ENCODE measurements at places on chromosomes 12 and 14. TPM values are rescaled to one million over a fixed set of nuclear protein-coding genes. Genes with fewer than 3 reads are reported as not detected.

Gene GLIPR1L1
- not detected for total RNA-seq

Gene TTC6
- not detected for total RNA-seq

Gene FOXN4
- not detected for total RNA-seq

Gene SLCO1B1
- not detected for total RNA-seq

Gene PRH2
- not detected for total RNA-seq

Gene CMTM5
- not detected for total RNA-seq

DNA sequence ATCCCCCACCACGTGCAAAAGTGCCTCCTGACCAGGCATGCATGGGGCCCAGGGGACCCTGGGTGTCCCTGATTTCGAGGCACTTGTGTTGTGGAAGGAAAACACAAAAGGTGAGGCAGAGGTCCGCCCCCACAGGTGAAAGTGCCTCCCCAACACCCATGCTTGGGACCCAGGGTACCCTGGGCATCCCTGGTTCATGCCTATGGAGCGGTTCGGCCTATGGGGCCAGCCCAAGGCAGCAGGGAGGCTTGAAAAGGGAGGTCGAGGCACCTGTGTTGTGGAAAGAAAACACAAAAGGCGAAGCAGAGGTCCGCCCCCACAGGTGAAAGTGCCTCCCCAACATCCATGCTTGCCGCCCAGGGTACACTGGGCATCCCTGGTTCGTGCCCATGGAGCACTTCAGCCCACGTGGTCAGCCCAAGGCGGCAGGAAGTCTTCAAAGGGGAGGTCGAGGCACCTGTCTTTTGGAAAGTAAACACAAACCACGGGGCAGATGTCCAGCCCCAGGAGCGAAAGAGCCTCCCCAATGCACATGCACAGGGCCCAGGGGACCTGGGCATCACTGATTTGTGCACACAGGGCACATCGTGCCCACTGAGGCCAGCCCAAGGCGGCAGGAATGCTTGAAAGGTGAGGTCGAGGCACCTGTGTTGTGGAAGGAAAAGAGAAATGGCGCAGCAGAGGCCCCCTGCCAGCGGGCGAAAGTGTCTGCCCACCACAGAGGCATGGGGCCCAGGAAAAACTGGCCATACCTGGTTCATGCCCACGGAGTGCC lies 375.5 kb downstream of the ALG10 start:
- DNase-seq, result no peak
- no peak overlapping the region for H3K27ac ChIP-seq
- H3K4me1 ChIP-seq, result no peaks in the 10 kb centered on the region
- H3K4me3 ChIP-seq, result no peak overlapping the region
- no peaks in the 10 kb centered on the region for H3K27me3 ChIP-seq

DNA sequence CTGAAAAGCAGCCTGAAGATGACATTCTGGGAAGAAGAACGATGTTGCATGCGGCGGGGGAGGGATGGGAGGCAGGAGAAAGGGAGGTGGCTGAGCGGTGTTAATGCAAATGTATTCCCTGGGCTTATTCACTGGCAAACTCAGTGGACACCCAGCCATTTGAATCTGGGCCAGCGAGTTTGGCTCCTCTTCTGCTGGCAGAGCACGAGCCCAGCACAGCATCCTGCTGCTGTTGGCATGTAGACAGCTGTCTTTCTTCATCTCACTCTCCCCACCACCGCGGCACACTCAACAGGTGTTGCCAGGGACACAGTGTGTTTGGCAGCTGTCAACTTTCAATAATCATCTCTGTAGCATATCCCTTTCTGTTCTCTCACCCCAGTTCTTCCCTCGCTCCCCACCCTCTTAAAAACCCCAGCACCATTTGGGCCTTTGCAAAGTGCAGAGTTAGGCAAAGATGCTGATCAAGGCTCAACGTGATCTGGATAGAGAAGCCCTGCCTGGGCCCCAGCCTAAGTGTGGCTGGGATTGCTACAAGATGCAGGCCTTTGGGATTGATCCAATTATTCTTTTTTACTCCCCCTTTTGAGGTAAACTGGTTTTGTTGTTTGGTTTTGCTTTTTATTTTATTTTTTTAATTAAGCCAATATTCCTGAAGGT lies 131.9 kb downstream of the EXOC5 start:
- no peaks in the 10 kb centered on the region for H3K4me1 ChIP-seq
- no peak for DNase-seq
- no peaks in the 10 kb centered on the region for H3K27me3 ChIP-seq
- H3K4me3 ChIP-seq, result no peak overlapping the region
- H3K36me3 ChIP-seq, result no peaks in the 10 kb centered on the region

GRCh38 chr14:68285421-68286179 lies 466.0 kb downstream of the RAD51B start:
- DNase-seq, result no peak
- H3K36me3 ChIP-seq, result no peaks in the 10 kb centered on the region
- peak overlapping the region; percentile 17 for H3K4me3 ChIP-seq
- H3K27me3 ChIP-seq, result no peaks in the 10 kb centered on the region
- no peak overlapping the region for H3K27ac ChIP-seq

GRCh38 chr14:72708708-72709475 lies 185.0 kb downstream of the DPF3 start:
- H3K27me3 ChIP-seq, result no peaks in the 10 kb centered on the region
- H3K27ac ChIP-seq, result peak overlapping the region; percentile 61
- H3K4me1 ChIP-seq, result peaks cover 7% of the 10 kb centered on the region
- no peak overlapping the region for H3K4me3 ChIP-seq
- no peak for DNase-seq

- H3K4me1 ChIP-seq, result no peaks in the 10 kb centered on the region
- H3K4me3 ChIP-seq, result no peak overlapping the region
- H3K27me3 ChIP-seq, result no peaks in the 10 kb centered on the region
- peaks cover 25% of the 10 kb centered on the region for H3K36me3 ChIP-seq
Measured at GRCh38 chr14:71107921-71108320, 200.7 kb downstream of the PCNX1 start.

DNA sequence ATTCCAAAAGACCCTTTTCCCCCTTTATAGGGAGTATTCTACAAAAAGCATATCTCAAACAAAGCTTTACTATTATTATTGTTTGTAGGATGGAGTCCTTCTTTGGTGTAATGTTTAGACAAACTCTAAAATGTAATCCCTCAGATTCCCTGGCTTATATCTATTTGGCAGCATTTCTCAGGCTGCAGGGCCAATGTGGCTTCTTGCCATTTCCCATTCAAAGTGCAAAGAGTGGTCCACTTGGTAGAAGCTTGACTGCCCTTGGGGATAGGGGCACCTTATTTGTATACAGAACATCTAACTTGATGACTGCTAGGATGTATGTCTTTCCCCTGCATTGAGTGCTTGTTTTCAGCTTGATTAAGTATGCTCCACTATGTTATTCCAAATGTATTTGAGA lies 242.7 kb downstream of the PRKD1 start:
- H3K4me3 ChIP-seq, result no peak overlapping the region
- peaks cover 56% of the 10 kb centered on the region for H3K4me1 ChIP-seq
- H3K36me3 ChIP-seq, result no peaks in the 10 kb centered on the region
- no peaks in the 10 kb centered on the region for H3K27me3 ChIP-seq
- no peak overlapping the region for H3K27ac ChIP-seq
- DNase-seq, result no peak

- H3K4me1 ChIP-seq, result peaks cover 4% of the 10 kb centered on the region
- no peaks in the 10 kb centered on the region for H3K27me3 ChIP-seq
- no peaks in the 10 kb centered on the region for H3K36me3 ChIP-seq
- peak within 1 kb of the TSS; percentile 84 for H3K4me3 ChIP-seq
Measured at GRCh38 chr12:93571925-93572711, at the start of gene SOCS2. Gene SOCS2 (plus strand): TSS chr12:93572675. CDS start chr12:93572898, 223 bp downstream.

DNA sequence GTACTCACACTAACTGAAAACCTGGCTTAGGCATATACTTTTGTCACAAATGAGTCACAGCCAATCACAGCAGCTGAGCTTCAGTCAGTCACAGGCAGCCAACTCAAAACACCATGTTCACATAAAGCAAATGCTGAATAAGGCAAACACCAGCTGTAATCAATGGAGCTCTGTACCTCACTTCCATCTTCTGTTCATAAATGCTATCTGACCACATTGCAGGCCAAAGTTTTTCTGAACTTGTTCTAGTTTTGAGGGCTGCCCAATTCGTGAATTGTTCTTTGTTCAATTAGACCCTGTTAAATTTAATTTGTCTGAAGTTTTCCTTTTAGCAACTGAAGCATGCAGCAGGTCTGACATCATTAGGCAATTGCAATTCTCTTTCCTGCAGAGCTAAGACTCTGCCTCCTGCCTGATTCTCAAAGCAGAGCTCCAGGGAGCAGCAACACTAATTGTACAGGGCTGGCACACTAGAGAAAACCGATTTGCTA lies 129.9 kb downstream of the WIF1 start:
- no peak overlapping the region for H3K4me3 ChIP-seq
- H3K36me3 ChIP-seq, result no peaks in the 10 kb centered on the region
- no peak for DNase-seq
- H3K4me1 ChIP-seq, result no peaks in the 10 kb centered on the region
- no peak overlapping the region for H3K27ac ChIP-seq

DNA sequence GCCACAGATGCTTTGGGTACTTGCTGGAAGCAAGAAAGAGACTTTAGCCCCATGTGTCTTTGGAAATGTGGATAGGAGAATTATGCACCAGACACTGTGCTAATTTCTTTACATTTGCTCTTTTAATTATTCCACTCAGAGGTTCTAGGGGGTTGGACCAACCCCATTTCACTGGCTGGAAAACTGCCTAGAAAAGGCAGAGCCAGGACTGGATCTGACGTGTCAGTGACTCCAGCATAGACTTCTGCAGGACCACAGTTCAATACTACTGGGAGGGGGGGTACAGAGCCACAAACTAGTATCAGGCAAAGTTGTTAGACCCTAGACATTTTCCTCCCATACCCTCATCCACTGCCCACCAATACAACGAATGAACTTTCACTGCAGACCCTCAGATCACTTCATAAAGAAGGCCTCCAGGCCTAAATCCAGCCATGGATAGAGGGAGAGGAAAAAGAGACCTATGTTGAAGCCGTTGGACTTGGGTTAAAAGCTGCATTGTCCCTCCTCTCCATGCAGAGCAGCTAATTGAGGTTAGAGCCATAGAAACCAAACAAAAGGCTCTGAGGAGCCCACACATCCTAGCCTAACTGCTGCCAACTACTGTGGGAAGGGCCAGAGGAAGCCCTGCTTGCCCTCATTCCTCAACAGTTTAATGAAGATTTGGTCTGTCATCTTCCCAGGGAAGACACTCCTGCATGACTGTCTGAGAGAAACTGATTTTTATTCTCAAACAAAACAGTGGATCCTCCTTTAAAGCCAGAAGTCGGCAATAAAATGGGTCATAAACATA lies 68.7 kb downstream of the STON2 start:
- no peak overlapping the region for H3K27ac ChIP-seq
- H3K36me3 ChIP-seq, result no peaks in the 10 kb centered on the region
- H3K27me3 ChIP-seq, result no peaks in the 10 kb centered on the region
- no peak for DNase-seq
- no peaks in the 10 kb centered on the region for H3K4me1 ChIP-seq
- no peak overlapping the region for H3K4me3 ChIP-seq

- no peaks in the 10 kb centered on the region for H3K36me3 ChIP-seq
- H3K27ac ChIP-seq, result peak within 1 kb of the TSS; percentile 77
Measured at GRCh38 chr14:58395812-58396788, at the start of gene TOMM20L. Gene TOMM20L (plus strand): TSS chr14:58395930. CDS start chr14:58395958, 28 bp downstream.

- H3K27ac ChIP-seq, result no peak overlapping the region
- no peak overlapping the region for H3K4me3 ChIP-seq
- no peak for DNase-seq
- no peaks in the 10 kb centered on the region for H3K27me3 ChIP-seq
- H3K4me1 ChIP-seq, result no peaks in the 10 kb centered on the region
Measured at GRCh38 chr14:40204441-40205175, 772.4 kb upstream of the FBXO33 start.

DNA sequence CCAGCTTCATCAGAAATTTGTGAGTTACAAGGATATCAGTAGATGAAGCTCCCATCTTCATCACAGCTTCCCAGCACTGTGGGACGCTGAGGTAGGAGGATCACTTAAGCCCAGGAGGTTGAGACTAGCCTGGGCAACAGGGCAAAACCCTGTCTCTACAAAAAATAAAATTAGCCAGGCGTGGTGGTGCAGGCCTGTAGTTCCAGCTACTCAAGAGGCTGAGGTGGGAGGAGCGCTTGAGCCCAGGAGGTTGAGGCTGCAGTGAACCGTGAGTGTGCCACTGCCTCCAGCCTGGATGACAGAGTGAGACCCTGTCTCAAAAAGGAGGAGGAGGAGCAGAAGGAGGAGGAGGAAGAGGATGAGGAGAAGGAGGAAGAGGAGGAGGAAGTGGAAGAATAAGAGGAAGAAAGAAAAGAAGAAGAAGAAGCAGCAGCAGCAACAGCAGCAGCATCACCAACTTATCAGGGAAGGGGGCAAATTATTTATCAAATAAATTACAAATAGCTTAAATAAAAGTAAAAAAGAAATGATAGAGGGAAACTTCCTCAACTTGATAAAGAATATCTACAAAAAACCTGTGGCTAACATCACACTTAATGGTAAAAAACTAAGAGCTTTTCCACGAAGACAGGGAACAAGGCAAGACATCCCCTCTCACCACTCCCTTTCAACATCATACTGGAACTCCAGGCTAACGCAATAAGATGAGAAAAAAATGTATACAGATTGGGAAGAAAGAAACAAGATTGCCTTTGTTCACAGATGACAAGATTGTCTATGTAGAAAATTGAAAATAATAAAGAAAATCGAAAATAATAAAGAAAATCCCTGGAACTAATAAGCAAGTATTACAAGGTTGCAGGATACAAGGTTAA lies 69.6 kb downstream of the NINJ2 start:
- no peak for DNase-seq
- no peaks in the 10 kb centered on the region for H3K4me1 ChIP-seq
- no peaks in the 10 kb centered on the region for H3K36me3 ChIP-seq
- no peaks in the 10 kb centered on the region for H3K27me3 ChIP-seq

DNA sequence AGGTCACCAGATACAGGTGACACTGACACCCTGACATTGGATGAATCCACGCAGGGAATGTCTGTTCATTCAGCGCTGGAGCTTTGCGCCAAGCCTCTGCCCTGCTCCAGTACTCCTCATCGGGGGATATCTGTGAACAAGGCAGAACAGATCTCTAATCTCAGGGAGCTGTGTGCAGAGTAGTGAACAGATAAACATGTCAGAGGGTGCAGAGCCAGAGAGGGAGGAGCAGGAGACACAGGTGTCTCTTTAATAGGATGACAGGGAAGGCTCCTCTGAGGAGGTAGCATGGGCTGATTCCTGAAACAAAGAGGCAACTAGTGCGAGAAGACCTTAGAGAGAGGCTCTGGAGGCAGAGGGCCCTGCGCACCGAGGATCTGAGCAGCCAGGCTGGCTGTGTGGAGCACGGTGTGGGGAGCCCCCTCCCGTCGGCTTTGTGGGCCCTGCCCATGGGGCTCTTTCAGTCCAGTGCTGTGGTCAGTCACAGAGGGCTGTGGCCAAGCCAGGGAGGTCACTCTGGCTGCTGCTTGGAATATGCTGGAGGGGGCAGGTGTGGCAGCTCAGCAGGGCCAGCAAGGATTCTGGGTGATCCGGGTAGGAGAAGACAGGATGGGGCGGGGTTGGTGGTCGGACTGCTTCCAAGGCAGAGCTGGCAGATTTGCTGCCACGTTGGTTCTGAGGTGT lies 55.6 kb downstream of the TECPR2 start:
- peaks cover 17% of the 10 kb centered on the region for H3K36me3 ChIP-seq
- no peak overlapping the region for H3K27ac ChIP-seq
- no peak for DNase-seq
- no peaks in the 10 kb centered on the region for H3K27me3 ChIP-seq

DNA sequence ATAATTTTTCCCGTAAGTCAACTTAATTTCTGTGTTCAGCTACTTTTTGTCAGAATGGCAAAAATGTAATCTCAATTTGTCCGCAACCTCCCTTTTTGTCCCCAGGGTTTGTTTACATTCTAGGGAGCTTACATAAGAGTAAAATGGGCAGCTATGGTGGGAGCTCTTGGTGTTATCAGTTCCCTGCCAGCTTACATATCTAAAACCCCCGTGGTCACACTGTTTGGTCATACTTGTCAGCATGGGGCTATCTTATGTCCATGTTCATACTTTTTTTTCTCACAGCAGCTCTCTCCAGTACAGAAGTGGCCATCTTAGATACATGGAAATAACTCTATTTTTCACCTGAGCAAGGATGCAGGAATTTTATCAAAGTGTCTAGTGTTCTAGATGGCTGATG lies 16.7 kb downstream of the SLCO1C1 start:
- no peak overlapping the region for H3K4me3 ChIP-seq
- H3K27me3 ChIP-seq, result no peaks in the 10 kb centered on the region
- H3K27ac ChIP-seq, result no peak overlapping the region
- DNase-seq, result no peak

All from thoracic aorta (tissue), 2 donors.